ENCODE measurements at places on chromosomes 3 and 15.

GRCh38 chr3:160129459-160130061 is 95.7 kb upstream of the C3orf80 start:
- DNase-seq: no peak

- DNase-seq: no peak
These were observed 13.3 kb downstream of the ABHD2 start for GRCh38 chr15:89101302-89102193.

DNA sequence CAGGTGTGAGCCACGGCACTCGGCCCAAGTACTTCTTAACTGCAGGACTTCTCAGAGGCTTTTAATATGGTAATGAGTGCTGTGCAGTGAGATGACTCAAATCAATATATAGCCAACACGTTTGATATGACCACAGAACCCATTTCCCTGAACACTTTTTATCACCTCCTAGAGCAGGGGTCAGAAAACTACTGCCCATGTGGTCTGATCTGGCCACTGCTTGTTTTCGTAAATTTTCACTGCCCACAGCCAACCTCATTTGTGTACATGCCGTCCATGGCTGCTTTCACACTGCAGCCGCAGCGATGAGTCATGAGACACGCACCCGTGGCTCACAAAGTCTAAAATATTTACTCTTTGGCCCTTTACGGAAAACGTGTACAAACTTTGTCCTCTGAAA is 179.2 kb downstream of the RORA start:
- no peak for DNase-seq

GRCh38 chr3:122469659-122470058 is 45.1 kb downstream of the KPNA1 start:
- no peak for DNase-seq

DNA sequence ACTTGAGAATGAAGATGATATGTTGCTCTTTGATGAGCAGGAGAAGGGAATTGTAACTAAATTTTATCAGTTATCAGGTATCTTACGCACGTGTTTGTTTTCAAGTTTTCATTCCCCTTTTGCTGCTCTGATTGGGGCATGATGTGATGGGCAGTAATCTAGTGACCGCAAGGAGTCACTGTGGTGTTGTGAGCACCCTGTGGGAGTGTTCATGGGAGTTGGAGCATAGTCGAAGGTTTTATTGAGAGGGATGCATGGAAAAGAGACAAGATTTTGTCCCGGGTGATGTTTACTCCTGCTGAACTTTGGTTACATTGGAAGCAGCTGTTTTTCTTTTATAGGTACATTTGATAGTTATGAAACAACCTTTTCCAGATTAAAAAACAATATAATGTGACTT is 2.1 kb downstream of the FAN1 start:
- DNase-seq: no peak

DNA sequence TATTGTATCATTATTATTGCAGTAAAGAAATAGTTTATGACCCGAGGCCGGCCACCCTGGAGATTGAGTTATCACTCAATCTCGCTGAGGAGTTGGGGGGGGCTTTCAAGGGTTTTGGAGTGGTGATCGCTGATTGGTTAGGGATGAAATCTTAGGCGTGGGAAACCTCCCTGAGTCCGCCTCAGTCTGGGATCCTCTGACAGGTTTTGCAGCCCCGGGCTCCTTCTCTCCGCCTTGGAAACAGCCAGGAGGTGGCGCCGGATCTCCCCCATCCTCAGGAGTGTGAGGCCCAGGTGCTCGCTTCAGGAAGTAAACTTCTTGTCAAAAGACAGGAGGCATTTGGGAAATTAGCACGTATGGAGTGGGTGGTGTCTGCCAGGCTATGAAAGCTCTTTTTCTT is 41.1 kb upstream of the SEC61A1 start:
- peak; percentile 24 for DNase-seq

- no peak for DNase-seq
These were observed 721 bp downstream of the P2RY1 start for GRCh38 chr3:152835601-152836102.

DNA sequence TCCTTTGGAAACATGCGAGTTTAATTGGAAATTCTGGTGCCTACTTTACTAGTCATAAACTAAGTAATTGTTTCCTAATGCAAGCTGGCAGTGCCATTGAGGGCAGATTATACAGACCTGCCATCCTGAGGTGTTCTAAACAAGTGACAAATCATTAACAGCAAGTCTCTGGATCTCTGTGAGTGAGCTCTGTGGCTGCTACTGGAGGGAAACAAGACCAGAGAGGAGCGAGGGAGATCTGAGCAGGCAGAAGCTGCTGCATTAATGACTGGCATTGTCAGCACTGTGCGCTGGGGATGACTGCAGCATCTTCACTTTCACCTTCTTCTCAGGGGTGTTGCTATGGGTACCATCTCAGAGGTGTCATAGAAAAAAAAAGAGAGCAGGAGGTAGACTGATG is 308.4 kb upstream of the DPH6 start:
- DNase-seq: no peak

DNA sequence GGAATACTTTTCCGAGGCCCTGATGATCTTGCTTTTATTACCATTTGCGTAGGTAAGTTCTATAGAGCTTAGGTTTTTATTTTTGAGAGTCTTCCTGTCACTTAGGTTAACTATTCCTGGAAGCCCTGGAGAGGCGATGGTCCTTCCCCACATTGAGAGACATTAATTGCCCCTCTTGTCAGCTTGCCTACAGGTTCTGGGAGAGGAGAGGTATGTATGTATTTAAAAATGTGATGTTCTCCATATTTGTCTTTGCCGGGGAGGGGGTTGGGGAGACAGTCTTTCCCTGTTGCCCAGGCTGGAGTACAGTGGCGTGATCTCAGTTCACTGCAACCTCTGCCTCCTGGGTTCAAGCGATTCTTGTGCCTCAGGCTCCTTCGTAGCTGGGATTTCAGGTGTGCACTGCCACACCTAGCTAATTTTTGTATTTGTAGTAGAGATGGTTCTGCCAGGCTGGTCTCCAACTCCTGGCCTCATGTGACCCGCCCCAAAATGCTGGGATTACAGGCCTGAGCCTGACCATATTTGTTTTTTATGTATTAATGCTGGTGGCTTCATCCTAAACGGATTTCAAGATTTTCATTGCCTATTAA is 6.2 kb downstream of the RPSA start:
- no peak for DNase-seq

DNA sequence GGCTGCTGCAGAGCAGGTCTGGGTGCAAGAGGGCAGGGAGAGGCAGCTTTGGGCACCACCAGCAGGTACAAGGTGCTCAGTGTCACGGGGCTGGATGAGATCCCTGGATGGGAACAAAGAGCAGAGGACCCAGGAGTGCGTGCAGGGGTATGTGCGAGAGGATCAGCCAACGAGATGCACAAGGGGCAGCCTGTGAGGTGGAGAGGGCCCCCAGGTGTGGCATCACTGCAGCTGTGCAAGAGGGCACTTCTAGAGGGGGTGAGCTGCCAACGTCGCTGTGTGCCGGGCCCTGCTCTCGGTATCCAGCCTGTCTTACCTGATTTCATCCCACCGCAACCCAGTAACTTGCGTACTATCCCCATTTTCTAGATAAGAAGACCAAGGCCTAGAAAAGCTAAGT is 67.3 kb upstream of the SNRPA1 start:
- no peak for DNase-seq

- DNase-seq: no peak
These were observed 730.6 kb upstream of the NECTIN3 start for GRCh38 chr3:110341047-110341446.

DNA sequence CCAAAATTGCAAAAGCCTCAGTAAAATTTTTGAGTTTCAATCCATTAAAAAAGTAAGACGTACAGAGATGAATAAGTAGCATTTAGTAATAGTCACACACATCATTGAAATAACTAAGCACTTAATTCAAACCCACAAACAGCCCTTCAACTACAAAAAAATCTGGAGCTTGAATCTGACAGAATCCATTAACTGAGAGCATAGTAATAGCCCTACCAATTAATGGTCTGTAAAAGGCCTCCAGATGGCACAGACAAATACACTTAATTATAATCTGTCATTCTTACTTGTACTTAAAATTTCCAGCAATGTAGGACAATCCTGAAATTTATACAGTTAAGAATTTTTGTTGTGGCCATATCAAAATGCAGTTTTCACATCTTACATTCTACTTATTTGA is 246.9 kb downstream of the VGLL3 start:
- DNase-seq: no peak

DNA sequence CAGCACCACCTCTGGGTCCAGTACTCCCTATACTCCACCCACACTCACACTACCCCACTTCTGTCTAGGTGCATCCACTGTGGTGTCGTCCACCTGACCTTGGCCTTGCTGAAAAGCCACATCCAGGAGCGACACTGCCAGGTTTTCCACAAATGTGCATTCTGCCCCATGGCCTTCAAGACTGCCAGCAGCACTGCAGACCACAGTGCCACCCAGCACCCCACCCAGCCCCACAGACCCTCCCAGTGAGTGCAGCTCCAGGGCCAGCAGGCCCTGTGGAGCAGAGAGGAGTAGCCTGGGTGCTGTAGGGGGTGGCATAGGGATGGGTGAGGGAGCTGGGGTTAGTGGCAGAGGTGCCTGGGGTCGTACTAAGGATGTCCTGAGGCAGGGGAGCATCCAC is 19.4 kb upstream of the ALPK3 start:
- DNase-seq: no peak

DNA sequence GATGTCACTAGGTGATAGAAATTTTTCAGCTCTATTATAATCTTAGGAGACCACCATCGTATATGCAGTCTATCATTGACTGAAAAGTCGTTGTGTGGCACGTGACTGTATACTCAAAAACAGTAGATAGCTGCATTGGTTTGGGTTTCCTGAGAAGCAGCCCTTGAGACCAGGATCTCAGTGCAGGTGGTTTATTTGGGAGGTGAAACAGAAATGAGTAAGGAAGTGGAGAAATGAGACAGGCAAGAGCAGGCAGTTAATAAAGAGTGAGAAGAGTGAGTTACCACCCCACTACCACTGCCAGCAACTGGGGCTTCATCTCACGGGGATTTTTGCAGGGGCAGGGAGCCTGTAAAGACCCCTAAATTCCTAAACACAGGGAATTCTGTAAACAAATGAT is 221.0 kb downstream of the SHQ1 start:
- no peak for DNase-seq

GRCh38 chr15:39394496-39394895 is 186.4 kb upstream of the THBS1 start:
- no peak for DNase-seq

GRCh38 chr3:140766465-140766864 is 88.6 kb downstream of the TRIM42 start:
- DNase-seq: no peak

GRCh38 chr3:43872301-43872700 is 181.6 kb downstream of the ABHD5 start:
- no peak for DNase-seq

Measured in NCI-H187 (cell line).